GM12878 (cell line): ENCODE measurements at places on chromosomes 4 and X. TPM values are rescaled to one million over a fixed set of nuclear protein-coding genes. Genes with fewer than 3 reads are reported as not detected.

CYBB gene
- polyA plus RNA-seq = 6.5 and 6.9 TPM in 2 replicates

TMEM271 gene
- polyA plus RNA-seq = not detected in 2 replicates

CNGA1 gene
- polyA plus RNA-seq = 5.1 and 5.7 TPM in 2 replicates

IL3RA gene
- 14.1 and 16.4 TPM in 2 replicates for polyA plus RNA-seq

MAML3 gene
- not detected in 2 replicates for polyA plus RNA-seq

SSX4 gene
- polyA plus RNA-seq = not detected in 2 replicates

IL21 gene
- not detected in 2 replicates for polyA plus RNA-seq

APLN gene
- polyA plus RNA-seq = not detected in 2 replicates

CLDN34 gene
- polyA plus RNA-seq = not detected in 2 replicates

- no peak for DNase-seq
Observed at GRCh38 chr4:3669553-3669949, 96.6 kb upstream of the ADRA2C start.

GRCh38 chrX:152907084-152907651 is 9.3 kb downstream of the ZNF185 start:
- no peak for DNase-seq

DNA sequence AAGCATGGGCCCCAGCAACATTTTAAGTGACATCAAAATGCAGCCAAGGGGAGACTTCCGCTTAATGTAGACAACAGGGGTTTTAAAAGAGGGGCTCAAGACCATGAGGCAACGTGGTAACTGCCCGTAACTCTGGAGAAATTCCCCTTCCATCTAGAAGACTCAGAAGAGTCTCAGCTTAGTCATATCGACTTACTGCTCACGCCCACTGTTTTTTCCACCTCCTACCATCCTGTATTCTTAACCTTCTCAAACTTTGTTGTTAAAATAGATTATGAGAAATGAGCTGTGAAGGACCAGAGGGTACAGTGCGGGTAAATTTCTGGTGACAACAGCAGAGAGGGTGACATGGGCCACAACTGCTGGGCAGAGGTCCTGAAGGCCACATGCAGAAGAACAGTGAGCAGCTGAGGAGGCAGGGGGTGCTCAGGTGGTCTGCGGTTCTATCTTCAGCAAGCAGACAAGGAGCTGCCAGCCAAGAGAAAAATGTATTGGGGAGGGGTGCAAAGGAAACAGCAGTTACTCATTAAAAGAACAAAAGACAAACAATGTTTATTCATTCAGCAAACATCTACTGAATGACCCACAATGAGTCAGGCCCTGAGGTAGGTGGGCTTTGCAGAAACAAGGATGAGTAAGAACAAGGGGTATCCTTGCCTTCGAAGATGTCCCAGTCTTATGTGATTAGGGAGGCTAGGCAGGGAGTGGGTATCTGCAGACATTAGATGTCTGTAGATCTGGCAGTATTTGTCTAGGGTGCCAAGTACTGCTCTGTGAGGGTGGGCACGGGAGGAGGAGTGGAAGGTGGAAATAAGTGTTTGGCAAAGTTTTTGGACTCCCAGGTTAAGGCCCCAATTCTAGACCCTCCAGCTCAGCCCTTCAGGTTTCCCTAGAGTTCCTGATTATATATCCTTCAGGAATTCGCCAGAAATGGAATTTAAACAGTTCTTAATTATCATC is 175.3 kb downstream of the TSPAN5 start:
- DNase-seq = peak; percentile 56

- DNase-seq = no peak
Observed at GRCh38 chr4:164529486-164529885, 224.4 kb upstream of the SMIM31 start.

DNA sequence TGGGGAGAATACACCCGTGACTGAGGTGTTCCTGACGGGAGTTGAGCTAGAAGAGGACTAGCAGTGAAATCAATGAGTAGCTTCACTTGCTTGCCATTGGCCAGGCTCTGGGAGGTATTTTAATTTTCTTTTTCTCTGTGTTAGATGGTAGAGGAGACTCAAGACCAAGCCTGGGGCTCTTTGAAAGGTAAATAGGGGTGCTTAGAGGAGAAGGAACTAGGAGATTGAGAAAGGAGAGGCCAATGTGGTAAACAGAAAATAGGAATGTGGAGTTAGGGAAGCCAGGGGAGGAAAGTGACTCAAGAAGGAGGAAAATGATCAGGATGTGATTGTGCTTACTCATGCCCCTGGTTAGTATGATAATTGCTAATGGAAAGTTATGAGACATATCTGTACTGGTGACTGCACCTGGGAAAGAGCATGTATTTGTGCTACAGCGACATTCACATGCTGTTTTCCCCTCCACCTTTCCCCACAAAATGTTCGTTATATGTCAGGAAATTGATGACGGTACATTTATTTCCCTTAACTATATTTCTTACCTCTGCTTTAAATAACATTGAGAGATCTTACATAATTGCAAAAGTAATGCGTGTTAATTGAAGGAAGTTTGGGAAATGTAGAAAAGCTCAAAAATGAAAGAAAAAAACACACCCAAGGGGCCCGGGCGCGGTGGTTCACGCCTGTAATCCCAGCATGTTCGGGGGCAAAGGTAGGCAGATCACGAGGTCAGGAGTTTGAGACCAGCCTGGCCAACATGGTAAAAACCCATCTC is 16.9 kb upstream of the LRBA start:
- peak; percentile 54 for DNase-seq

DNA sequence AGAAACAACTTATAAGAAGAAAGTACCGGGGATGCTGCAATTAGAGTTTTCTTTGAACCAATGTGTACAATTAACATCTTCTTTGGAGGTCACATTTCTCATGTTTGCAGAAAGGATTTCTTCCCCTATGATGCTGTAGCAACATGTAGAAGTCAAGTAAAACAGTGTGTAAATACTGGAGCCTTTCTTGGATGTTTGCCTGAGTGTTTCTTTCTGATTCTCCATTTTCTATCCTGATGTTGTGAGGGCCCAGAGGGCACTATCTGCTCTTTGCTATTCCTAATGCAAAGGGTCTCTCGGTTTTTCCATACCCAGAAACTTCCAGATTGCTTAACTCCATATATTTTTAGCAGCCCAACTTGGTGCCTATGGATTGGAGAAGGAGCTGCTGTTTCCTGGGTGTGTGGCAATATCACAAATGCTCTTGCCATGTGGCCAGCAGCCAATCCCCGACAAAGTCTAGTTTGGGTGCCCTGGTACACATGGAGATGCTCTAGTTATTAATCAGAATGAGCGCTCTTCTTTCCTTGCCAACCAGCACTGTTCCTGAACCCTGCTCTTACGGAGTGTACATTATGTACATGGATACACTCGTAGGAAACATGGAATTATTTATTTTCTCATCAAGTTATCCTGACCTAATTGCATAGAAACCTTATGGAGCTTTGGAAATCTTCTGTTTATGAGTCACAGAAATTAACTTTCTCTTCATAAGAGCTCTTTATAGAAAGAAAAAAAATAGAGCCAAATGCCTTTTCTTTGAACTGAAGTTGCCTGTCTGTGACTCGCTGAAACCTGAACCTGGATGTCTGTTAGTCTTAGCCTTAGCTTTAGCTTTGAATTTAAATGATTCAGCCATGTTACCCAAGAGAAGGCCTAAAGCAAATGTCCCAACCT is 67.0 kb upstream of the GPC4 start:
- no peak for DNase-seq

GRCh38 chr4:176188654-176189053 is 6.7 kb downstream of the SPATA4 start:
- no peak for DNase-seq

- DNase-seq = no peak
Observed at GRCh38 chr4:8368998-8369397, 71.5 kb downstream of the ACOX3 start.

DNA sequence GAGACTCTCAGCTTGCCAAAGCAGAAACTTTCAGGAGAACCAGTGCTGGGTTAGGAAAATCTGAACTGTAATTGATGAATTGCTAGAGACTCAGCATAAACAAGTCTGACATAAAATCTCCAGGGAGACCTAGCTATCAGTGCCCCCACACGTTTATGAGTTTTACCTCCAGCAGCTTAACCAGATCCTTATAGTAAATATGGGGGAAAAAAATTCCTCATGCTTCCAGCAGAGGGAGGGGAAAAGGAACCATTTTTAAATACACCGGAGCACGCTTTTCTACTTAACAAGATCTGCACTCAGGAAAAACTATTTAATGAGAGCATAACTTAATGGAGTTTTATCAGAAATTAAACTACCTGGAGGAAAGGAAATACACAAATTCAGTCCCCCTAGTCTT is 1040.7 kb upstream of the INTU start:
- no peak for DNase-seq

DNA sequence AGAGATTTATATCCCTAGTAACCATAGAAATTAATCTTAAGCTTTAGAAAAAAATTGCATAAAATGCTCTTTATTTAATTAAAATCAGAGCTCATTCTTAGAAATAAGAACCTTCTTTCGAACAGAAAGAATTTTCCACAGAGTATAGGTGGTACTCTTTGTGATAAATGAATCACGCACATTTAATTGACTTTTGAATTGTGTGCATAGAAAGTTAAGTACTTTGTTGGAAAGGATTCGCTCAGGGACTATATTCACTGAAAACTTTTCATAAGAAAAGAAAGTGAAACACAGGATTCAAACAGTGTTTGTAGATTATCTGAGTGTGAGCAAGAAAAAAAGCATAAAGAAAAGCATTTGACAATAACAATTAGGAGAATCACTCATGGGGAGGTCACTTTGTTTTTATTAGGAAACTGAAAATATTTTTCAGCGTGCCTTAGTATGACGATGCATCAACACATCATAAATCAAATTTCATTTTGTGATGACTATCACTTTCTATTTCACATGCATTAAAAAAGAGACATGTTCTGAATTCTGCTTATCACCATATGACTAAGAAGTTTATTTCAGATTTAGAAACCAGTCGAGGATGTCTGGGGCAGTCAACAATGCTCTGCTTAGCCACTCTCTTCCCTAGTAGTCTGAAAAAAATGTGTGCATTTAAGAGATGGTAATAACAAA is 49.5 kb downstream of the STX18 start:
- peak; percentile 56 for DNase-seq

DNA sequence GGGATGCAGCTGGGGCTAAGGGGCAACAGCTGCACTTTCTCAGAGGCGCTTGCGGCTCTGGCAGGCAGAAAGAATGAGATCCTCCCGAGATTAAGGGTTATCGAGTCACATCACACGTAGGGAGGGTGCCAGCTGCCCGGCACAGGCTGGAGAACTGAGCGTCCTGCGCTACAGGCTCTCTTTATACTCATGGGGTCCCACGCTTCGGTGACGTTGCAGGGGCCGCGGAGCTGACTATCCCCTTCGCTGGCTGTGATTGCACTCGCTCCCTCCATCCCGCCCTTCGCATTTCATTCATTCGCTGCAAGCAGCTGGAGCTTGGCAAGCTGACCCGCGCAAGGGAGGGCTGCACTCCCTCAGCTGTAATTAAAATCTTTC is at the start of gene TACR3:
Gene TACR3, minus strand, starts transcription at position 156 of the 378 bp plus-strand sequence. CDS start 310 bp downstream, outside the sequence.
- no peak for DNase-seq

- DNase-seq = no peak
Observed at GRCh38 chrX:28591542-28591941, 4.3 kb downstream of the IL1RAPL1 start.

DNA sequence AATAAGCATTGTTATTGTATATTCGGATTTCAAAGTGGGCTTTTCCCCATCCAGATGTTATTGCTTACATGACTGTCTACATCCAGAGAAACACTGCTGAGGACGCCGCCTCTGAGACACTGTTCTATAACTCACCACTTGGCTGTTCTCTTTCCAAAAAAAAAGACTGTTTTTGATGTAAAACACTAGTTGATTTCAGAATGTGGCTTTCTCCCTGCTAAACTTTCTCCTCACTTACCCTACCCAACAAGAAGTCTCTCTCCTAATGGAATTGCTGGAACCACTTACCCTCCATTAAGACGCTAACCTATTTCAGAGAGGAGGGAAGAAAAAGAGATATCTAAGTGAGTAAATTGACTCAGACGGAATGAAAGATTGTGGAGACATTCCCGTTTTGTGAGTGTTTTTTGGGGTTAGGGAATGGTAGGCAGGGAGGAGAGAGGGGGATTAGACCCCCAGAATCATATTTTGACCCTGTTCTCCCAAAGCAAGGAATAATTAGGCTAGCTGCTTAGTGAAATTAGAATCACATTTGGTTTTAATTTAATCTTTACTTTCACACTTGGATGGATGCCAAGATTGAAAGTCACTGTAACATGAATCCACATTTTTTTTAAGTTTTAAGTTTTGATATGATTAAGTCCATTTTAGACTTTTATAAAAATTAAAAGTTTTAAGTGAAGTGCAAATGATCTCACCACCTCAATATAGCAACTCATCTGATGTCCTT is 174.9 kb downstream of the CHIC2 start:
- DNase-seq = no peak

DNA sequence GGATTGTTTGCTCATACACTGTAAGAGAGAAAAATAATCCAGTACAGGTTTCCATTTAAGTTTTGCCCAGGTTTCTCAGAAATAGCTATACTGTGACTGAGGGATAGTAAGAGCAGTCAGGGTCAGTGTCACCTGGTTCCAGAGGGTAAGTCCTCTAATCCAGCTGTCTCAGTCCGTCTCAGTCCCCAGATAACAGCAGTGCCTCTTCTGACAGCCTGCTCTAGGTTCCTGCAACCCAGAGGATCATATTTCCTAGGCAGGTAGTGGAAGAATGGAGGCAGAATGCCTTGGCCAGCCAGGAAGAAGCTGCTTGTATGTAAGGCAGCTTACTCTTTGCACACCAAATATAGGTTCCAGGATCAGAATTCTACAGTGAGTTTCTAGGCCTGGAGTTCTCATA is 22.6 kb upstream of the GNRHR start:
- DNase-seq = no peak

DNA sequence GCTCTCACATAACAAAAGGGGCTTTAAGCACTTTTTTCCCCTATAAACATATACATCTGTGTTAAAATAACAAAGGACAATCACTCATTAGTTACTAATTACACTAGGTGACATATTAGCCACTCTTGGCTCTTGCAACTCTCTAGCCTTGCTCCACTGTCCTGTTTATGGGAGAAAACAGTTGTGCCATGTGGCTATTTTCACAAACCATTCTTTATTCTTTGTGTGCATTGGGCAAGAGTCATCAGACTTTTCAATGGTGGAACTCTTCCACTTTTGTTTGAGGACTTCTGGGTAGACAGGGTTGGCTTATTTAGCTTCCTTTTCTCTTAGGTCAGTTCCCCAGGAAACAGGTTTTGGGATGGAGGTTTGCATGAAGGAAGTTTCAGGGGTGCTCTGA is 16.0 kb upstream of the FAM149A start:
- no peak for DNase-seq

DNA sequence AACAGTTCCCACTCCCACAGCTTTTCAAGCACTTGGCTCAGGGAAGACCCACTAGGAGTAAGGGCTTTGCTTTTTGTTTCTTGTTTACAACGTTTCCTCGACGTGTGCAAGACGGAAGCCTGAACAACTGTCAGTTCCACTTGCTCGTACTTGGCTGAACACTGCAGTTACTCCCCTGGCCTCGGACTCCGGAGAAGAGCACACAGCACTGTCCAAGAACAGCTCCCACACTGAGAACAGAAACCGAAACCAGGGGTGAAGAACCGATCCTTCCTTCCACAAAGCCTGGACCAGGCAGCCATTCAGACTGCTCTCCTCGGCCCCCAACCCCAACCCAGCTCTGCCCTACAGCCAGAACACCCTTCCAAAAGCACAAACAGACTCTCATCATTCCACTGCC is 25.5 kb downstream of the IRF2 start:
- no peak for DNase-seq
